Activated T-helper 1 cell treated with Interleukin-2 at 50 U/mL for 16 hours (primary cell): ENCODE measurements at places on chromosomes 6 and 20.
A peak's percentile ranks its signal among the peaks of the same experiment; 100 is the strongest.

DNA sequence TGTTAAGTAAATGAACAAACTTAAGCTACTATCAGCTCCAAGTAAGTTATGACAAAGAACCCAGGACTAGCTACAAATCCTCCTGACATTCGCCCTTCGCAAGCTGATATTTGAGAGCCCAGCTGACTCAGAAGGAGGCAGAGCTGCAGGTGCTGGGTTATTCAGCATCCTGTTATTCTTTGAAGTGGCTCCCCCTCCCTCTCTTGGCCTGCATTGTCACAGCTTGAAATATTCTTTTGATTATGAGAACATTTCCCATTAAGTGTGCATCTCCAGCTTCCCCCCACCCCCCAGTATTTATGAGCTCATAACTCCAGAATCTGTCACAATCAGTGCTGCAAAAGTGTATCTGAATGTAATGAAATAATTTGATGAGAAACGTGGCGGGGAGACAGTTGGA, 78.8 kb upstream of the RALY start:
- peak; percentile 23 for DNase-seq

DNA sequence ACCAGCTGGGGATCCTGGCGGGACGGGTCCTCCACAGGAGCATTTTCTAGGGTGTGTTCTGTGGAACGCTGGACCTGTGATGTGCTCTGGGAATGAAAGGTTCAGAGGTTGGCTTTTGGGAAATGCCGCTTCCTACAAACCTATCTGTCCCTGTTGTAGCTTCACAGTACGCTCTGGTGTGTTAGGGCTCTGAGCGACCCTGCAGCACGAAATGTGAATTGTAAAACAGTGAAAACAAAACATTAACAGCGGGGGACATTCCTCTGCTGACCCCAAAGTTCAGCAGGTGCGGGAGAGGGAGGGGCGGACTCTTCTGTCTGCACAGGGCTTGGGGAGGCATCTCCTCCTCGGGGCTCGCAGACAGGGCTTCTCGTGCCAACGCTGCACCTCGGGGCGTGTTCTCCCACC, 155.9 kb downstream of the NRN1 start:
- no peak for DNase-seq

- DNase-seq, result no peak
Measured at GRCh38 chr6:48429021-48429420, 318.0 kb upstream of the PTCHD4 start.

- no peak for DNase-seq
Measured at GRCh38 chr6:5723841-5724691, 282.7 kb downstream of the NRN1 start.

DNA sequence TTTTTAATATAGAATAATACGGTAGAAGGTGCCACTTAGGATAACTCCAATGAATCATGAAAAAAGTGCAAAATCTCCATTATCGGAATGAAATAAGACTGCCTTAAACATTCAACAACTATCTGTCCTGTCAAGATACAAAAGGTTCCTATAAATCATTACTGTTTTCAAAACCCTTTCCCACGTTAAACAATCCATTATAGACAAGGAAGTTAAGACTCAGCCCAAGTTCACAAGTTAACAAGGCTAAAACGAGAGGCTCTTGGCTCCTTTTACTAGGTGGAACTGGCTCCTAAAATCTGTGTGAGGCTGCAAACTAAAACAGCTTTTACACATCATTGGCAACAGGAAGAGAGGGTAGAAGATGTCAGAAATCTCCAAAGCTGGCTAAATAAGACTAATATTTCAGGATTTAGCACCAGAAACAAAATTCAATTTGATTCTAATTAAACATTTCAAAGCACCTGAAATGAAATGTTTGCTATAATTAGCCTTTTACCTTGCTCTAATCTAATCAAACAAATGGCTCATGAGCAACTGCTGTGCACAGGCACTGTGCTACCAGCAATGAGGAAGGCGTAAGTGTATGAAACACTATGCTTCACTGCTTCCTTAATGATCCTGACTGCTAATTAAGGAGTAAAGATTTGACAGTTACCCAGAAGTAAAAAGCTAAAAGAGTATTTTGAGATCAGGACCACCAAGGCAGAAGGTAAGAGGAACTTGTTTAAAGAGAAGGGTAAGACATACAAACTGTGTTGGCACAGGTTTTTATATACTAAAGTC, 109.7 kb downstream of the DST start:
- DNase-seq, result no peak

DNA sequence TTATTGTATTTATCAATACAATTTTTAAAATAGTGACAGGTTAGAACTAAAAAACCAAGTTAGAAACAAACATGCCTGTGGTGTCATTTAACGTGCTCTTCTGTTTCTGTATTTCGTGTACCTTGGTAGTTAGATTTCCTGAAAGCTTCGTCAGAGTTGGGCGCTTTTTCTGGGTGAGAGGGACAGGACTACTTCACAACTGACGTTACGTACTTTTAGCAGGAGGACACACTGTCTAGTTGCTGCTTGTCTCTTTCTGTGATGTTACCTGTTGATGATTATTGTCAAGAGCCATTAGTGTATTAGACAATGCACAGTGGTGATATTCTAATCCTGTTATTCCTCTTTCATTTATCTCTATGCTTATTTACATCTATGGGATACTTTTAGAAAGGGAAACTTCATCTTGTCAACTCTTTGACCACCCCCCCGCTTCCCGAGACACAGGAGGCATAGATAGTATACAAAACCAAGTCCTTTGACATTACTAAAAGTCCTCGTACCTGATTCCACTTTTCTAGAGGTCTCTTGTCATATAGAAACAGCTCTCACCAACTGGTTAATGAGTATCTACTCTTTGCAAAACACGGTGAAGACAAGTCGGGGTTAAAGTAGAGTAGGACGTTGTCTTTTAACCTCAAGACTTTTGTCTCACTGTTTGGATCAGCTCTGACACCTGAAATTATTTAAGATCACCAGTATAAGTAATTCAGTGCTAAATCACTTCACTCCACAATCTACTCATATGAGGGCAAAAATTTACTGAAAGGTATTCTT, 96.3 kb downstream of the LYRM2 start:
- DNase-seq, result no peak

- no peak for DNase-seq
Measured at GRCh38 chr6:73503027-73503772, 17.6 kb downstream of the EEF1A1 start.

DNA sequence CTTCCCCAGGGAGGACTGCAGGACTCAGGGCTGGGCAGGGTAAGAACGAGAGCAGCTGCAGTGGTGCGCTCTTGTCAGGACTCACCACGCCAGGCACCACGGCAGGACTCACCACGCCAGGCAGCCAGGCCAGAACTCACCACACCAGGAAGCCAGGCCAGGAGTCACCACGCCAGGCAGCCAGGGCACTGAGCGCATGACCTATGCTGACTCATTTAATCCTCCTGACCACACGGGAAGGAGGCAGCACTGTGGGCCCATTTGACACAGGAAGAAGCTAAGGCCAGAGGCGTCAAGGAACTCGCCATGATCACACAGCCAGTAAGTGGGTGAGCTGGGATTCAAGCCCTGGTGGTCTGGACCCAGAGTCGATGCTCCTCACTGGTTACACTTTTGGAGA, 189.3 kb downstream of the PREX1 start:
- no peak for DNase-seq
